Pancreas (tissue), 10 donors: ENCODE measurements at places on chromosomes 11 and 22. TPM values are rescaled to one million over a fixed set of nuclear protein-coding genes. Genes with fewer than 3 reads are reported as not detected.
A peak's percentile ranks its signal among the peaks of the same experiment; 100 is the strongest.

The C11orf16 gene
- not detected for polyA plus RNA-seq

The RFPL1 gene
- polyA plus RNA-seq: 0.09 TPM

The C11orf52 gene
- 23.3 TPM for polyA plus RNA-seq

- no peak for DNase-seq
These were observed 106.4 kb downstream of the C11orf91 start for GRCh38 chr11:33594188-33594587.

The PVALB gene
- not detected for polyA plus RNA-seq

DNA sequence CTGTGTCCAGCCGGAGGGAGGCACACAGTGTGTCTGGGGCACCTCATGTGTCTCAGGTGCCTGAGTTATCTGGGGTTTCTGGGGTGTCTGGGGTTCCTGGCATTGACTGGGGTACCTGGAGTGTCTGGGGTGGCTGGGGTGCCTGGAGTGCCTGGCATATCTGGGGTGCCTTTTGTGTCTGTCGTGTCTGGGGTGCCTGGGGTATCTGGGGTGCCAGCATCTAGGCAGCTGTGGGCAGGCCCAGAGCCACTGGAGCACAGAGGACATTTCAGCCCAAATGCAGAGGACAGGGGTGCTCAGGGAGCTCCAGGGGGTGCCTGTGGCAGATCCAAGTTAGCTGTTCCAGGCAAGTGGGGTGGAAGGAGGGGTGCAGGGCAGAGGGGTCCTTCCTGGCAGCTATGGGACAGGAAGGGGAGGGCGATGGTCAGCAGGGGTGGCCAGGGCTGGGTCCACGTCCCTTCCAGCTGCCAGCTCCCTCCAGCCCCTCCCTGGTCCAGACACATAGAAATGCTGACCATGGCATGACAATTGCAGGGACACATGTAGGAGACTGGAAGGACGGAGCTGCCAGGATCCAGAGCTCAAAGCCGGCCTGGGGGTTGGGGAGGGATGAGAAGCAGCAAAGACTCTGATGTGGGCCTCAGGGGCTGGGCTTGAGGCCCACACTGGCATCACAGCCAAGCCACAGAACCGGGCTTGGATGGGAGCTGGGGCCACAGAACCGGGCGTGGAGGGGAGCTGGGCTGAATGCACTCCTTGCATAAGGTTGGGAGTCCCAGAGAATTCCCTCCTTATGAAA, 133.0 kb downstream of the BRD1 start:
- peak; percentile 33 for DNase-seq

- DNase-seq: no peak
These were observed 135.4 kb upstream of the LARGE1 start for GRCh38 chr22:34055525-34056200.

- DNase-seq: no peak
These were observed 82.4 kb downstream of the AASDHPPT start for GRCh38 chr11:106159836-106160235.
